GM12865 (cell line): ENCODE measurements at places on chromosomes 5 and 9.

GRCh38 chr9:136353757-136354488 lies 9.6 kb downstream of the DNLZ start:
- no peak for DNase-seq

GRCh38 chr9:36935332-36935731 lies 98.7 kb downstream of the PAX5 start:
- DNase-seq: peak; percentile 65

DNA sequence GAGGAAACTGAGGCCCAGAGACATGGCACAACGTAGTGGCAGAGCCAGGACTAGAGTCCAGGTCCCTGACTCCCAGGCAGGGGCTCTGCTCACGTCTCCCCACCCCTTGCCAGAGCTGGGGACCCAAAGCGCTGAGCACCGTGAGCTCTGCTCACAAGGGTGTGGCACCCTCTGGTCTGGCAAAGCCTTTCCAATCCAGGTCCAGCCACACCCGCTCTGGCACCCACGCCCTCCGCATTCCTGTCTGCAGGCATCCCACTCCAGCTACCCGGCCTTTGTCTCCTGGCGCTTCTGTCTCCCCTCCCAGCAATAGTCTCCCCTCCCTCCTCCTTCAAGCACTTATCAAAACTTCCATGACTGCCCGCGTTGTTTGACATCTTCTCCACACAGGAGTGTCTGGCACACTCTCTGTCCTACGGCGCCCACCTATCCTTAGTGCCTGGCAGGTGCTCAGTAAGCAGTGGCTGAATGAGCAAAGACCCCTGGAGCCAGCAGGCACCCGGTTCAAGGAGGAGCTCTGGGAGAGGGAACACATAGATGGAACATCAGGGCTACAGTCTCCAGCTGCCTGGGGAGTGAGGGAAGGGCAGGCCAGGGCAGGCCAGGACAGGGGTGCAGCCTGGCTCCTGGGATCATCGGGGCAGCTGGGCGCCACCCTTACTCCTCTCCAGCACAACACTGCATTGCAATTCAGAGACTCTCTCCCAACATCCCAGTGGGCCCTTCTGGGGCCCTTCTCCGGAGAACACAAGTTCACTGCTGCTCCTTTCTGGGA lies 12.0 kb downstream of the HIGD2A start:
- no peak for DNase-seq

GRCh38 chr5:79022771-79023170 lies 37.7 kb upstream of the ARSB start:
- no peak for DNase-seq

- no peak for DNase-seq
These were observed 590 bp downstream of the RASGRF2 start for GRCh38 chr5:80960531-80961375.

GRCh38 chr5:115284021-115284420 lies 12.4 kb downstream of the CCDC112 start:
- no peak for DNase-seq

DNA sequence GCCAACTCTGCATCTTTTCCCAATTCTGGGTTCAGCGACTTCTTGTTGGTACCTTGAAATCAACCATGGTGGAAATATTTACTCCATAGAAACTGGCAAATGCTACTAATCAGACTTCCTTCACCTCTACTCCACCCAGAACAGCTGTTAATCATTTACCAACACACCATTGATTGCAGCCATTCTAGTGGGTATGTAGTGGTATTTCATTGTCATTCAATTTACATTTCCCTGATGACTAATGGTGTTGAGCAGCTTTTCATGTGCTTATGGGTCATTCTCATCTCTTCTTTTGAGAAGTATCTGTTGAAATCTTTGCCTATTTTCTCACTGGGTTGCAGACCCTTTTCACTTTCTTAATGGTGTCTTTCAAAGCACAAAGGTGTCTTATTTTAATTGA lies 122.4 kb upstream of the MSX2 start:
- no peak for DNase-seq

- DNase-seq: no peak
These were observed 52.5 kb downstream of the CXXC5 start for GRCh38 chr5:139700711-139701055.

DNA sequence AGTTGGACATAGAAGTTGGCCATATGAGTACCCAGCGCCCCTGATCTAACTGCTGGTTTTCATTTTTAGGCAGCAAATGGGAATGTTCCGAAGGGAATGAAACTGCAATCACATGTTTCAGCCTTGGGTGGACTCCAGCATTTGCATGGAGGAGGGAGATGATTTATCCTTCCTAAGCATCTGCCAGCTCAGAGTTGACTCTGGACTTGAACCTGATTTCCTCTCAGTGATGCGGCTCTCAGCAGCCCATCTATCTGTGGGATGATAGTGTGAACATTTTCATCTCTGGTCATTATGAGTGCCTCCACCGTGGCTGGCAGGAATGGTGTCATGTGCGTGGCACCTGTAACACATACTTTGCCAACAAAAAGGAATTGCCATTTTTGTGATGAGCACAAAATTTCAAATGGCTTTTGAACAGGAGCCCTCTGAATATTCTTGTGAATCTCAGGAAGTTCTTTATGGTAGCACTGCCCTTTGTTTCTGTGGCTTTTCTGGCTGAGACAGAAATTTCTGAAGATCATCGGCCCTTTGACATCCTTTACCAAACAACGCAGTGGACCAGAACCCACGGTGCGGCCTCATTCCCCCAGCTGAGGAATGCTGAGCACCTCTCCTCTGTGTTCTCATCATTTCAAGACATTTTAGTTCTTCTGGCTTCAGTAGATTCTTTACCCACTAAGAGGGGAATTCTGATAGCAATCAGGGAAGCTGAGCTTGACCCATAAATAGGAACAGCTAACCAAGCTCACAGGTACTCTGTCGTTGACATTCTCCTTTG lies 28.5 kb downstream of the FUBP3 start:
- DNase-seq: no peak

GRCh38 chr5:140266471-140267200 lies 36.3 kb downstream of the PFDN1 start:
- DNase-seq: no peak

GRCh38 chr5:77444356-77444755 lies 47.8 kb downstream of the WDR41 start:
- DNase-seq: no peak

GRCh38 chr9:3962496-3962895 lies 337.4 kb downstream of the GLIS3 start:
- no peak for DNase-seq

GRCh38 chr9:71669284-71669995 lies 98.9 kb downstream of the CEMIP2 start:
- no peak for DNase-seq
